Aortic smooth muscle cell (primary cell): ENCODE measurements at places on chromosomes 1 and 21. TPM values are rescaled to one million over a fixed set of nuclear protein-coding genes. Genes with fewer than 3 reads are reported as not detected.

HMGCL gene
- 50.6 and 54.3 TPM in 2 replicates for total RNA-seq

ID3 gene
- 220 and 236 TPM in 2 replicates for total RNA-seq

CA6 gene
- total RNA-seq = not detected in 2 replicates

ATXN7L2 gene
- total RNA-seq = 1.3 and 1.8 TPM in 2 replicates
